ENCODE measurements at places on chromosomes 1 and 21.
A peak's percentile ranks its signal among the peaks of the same experiment; 100 is the strongest.

GRCh38 chr1:913491-914130, 10.1 kb upstream of the SAMD11 start:
- no peak for DNase-seq

DNA sequence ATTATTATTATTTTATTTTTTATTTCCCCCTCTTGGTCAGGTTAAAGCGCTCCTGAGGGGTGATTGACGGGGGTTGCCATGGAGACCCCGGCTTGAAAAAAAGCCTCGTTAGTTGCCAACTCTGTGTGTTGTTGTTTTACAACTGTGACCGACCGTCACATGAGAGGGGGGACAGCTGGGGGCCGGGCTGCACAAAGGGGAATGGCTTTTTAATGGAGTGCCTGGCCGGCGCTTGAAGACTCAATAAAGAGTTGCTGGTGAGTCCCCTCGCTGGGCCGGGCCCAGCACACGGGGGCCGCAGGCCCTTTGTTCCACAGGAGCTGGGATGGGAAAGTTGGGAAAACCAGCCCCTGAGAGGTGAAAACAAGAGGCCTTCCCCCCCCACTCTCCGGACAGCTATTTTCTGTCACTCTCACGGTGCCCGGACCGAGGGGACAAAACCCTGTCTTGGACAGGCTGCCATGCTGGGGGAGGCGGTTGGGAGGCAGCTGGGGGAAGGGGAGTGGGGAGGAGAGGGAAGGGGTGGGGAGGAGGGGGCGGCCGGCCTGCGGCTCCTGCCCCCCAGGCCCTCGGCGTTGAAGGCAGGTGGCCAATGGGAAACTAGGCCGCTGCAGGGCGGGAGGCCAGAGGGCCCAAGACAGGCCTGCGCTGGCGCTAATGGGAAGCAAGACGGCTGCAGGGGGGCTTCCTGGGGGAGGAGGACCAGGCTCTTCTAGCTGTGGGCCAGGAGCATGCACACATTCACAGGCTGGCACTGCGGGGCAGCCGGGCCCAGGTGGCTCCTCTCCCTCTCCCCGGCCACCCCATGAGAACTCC, 67.6 kb downstream of the CASZ1 start:
- DNase-seq: no peak

GRCh38 chr1:23555270-23555985, 3.9 kb downstream of the ID3 start:
- no peak for DNase-seq

GRCh38 chr1:27454610-27455009, 35.4 kb downstream of the WASF2 start:
- DNase-seq: no peak

DNA sequence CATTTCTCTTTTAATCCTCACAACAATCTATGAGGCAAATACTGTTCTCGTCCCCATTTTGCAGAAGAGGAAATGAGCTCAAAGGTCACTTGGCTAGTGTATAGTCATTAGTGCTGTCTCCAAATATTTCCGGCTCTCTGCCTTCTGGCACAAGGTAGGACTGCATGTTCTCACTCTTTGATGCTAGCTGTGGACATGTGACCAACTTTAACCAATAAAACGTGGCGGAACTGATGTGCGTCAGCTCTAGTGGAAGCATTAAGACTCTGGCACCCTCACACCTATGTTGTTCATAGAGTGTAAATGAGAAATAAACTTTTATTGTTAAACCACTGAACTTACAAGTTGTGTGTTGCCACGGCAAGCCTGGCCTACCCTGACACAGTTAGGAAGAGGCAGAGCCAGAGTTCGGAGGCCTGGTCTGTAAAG, 5.0 kb upstream of the KIF21B start:
- DNase-seq: no peak

GRCh38 chr1:234598974-234599616, 10.9 kb downstream of the IRF2BP2 start:
- DNase-seq: no peak

DNA sequence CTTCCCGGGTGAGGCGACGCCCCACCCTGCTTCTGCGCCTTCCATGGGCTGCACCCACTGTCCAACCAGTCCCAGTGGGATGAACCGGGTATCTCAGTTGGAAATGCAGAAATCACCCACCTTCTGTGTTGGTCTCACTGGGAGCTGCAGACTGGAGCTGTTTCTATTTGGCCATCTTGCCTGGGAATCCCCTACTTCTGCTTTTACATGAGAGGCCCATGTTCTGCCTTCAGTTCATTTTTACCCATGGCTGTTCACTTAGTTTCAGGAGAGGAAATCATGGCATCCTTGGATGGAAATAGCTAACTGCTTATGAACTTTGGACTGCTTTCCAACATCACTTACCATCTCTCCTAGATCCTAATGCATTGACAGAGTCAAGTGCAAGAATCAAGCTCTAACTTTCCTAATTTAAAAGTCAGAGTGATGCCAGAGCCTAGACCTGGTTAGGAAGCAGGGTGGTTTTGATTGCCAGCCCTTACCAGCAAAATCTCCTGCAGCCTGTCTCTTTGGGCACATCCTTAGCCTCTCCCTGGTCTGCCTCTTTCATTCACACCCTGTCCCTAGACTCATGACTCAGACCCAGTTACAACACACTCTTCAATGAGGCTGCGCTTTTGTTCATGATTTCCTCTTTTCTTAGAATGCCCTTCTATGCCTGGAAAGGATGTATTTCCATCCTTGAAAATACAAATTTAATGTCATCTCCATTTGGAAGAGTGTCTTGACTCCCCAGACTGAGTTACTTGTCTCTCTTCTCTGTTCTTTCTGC, 137.2 kb downstream of the KCTD3 start:
- peak; percentile 10 for DNase-seq

- no peak for DNase-seq
Observed at GRCh38 chr1:15803380-15803779, 4.1 kb downstream of the UQCRHL start.

DNA sequence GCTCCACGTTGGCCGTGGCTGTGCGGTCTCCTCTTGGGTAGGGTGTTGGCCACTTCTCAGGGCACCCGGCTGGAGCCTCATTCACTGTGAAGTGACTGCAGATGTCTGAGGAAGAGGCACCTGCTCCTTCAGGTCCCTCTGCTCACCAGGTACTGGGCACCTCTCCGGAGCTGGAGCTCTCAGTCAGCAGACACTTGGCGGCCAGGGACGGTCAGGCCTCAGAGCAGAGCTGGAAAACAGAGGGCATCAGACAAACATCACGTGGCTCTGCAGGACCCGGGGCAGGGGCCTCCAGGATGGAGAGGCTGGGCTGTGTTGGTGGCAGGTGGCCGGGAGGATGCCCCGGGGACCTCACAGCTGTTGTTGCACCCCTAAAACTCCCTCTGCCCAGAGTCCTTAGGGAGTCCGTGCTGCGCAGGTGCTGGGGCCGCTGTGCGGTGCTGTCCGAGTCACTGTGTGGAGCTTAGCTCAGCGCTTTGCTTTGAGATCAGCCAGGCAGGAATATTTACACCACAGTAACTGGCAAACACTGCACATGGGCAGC, 59.7 kb downstream of the SLX9 start:
- DNase-seq: no peak

- DNase-seq: peak; percentile 50
Observed at GRCh38 chr1:25692560-25692959, 76.0 kb downstream of the MAN1C1 start.

GRCh38 chr1:201356236-201356635, 21.2 kb downstream of the TNNT2 start:
- no peak for DNase-seq

DNA sequence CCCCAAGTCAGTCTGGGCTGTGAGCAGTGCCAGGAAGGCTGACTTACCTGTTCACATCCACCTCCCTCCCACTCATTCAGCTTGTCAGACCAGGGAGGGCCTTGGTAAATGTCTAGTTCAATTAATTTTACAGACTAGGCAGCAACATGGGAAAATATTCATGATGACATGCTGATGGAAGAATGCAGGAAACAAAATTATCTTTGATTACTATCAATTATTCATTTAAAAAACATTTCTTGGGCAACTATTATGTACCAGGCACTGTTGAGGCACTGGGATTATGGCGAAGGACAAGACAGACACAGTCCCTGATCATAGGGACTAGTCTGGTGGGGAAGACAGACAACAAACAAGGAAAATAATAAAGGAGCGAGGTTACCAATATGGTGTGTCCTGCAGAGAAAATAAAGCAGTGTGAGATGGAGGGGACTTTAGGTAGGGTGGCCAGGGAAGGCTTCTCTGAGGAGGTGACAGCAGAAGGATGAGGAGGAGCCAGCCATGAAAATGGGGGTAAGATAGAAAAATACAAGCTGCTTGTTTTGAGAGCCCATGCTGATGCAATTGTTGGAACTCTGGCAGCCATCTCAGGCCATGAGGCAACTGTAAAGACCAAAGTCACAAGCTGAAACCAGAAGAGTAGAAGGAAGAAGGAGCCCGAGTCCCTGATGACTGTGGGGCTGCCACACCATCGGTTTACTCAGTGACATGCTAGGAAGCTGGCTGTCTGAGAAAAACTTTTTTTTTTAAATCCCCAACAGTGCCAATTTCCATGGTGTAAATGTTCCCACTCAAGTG, 14.0 kb downstream of the TRIM62 start:
- DNase-seq: no peak

- no peak for DNase-seq
Observed at GRCh38 chr1:13535227-13535626, 21.4 kb upstream of the LRRC38 start.

DNA sequence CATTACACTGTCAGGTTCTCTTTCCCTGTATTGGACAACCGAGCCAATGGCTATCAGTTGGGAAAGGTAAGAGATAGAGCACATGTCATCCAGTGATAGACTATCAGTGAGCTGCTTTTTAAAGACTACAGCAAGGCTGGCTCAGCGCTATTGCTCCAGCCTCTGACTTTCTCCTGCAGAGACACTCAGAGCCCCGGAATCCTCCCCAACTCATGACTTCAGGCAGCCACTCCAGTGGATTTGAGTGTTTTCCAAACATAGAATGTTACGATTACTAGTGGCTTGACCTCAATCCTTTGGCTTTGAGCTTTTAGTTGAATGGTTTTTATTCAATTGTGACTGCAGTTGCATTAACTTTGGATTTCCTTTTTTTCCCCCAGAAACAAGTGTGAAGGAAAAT, 331.9 kb downstream of the DISC1 start:
- DNase-seq: no peak

- peak; percentile 61 for DNase-seq
Observed at GRCh38 chr1:206555473-206555935, 48.2 kb downstream of the RASSF5 start.

DNA sequence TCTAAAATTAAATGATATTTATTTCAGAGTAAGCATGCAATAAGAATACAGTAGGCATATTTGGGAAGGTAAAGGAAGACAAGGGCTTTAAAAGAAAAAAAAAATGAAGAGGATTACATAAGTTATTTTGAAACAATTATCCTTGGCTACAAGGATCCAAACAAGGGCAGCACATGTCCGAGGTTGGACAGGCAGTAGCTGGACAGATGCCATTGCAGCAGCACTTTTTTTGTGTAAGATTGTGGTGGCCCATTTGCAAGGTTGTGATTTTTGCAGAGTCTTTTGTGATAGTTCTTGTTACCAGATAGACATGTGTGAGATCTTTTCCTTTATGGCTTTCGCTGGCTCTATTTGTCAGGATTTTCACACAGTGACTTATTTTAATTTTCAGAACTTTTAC, 89.4 kb upstream of the COG2 start:
- DNase-seq: no peak

DNA sequence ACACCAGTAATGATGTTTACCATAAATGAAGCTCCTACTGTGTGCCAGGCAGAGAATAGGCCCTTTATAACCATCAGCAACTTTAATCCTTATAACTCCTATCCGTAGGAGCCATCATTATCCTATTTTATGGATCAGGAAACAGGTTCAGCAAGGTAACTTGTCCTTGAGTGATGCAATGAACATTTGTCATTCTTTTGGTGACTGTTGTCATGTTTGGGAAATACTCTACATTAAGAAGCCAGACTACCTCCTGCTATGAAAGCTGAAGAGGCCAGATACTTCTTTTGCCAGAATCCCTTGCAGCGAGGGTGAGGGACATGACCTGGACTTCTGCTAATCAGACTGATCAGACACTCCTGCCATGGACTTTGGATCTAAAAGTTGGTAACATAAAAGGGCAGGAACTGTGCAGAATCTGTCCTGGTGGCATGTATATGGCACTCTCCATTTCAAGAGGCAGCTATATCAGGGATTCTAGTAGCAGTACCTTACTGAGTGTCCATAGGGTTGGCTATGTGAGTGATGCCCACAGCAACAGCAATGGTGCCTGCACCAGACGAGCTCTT, 33.1 kb upstream of the SRRM1 start:
- no peak for DNase-seq

DNA sequence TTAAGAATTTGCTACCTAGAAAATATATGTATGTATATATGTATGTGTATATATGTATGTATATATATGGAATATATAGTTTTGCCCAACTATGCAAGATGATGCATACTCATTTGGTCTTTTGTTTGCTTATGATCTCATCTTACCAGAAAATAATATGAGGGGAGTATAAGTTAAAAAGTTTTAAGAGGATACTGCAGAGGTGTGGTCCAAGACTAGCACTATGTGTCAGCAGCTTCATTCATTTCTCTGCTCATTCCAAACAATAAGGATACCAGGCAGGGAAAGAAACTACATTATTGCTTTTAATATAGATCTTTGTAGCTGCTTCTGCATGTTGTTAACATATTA, 22.8 kb downstream of the RCOR3 start:
- no peak for DNase-seq

DNA sequence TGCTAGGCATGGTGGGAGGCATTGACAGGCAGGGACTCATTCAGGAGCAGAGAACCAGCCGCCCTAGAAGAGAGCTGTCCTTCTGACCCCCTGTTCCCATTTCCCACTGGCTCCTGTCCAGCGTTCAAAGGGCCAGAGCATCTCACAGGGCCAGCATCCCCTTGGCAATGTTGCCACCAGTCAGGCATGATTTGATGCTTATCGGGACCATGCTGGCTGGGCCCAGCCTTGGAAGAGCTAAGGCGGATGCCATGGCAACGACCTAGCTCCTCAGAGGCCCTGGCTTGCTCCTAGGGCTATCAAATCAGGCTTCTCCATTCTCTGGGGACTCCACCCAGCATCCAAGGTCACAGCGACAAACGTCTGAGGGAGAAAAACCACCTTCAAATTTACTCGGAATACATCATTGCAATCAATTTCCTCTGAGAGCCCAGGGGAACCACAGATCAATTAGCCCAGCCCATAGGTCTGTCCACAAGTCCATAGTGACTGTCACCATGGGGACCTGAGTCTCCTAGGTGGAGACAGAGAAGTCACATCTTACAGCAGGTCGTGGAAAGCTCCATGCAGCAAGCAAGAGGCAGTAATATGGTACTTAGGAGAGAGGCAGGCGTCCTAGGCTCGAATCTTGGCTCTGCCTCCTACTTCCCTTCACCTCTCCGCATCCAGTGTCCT, 14.1 kb upstream of the VWA5B1 start:
- no peak for DNase-seq

DNA sequence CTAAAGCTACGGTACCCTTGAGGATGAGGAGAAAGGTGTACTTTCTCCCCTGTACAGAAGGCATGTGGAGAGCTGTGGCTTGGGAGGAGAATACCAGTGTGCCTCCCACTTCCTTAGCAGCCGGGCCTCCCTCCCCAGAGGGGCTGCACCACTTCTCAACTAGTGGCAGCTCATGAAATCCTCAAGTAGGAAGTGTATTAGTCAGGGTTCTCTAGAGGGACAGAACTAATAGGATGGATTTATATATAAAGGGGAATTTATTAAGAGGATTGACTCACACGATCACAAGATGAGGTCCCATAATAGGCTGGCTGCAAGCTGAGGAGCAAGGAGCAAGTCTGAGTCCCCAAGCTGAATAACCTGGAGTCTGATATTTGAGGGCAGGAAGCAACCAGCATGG, 53.1 kb upstream of the PPP2R5A start:
- no peak for DNase-seq

GRCh38 chr1:29256979-29257804, 20.9 kb downstream of the PTPRU start:
- no peak for DNase-seq

GRCh38 chr1:25095635-25096200, 136.6 kb downstream of the SYF2 start:
- no peak for DNase-seq

Data from GM10248 (cell line).